ENCODE measurements at places on chromosomes 7 and 10.

DNA sequence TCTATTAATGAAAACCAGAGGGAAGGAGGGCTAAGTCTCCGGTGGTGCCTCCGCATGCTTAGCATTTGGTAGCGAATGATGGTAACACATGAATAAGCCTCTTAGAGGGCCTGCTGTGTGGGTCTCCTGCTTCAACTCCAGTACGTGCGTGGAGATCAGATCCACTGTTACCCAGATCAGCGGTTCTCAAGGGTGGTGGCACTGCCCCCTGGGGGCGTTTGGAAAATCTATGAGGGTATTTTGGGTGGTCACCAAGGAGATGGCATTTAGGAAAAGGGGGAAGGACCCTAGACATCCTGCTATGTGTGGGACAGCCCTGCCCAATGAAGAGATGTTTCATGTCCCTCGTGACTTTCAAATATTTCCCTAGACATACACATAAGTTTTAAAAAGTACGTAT lies 57.1 kb upstream of the TM9SF3 start:
- DNase-seq, result no peak

DNA sequence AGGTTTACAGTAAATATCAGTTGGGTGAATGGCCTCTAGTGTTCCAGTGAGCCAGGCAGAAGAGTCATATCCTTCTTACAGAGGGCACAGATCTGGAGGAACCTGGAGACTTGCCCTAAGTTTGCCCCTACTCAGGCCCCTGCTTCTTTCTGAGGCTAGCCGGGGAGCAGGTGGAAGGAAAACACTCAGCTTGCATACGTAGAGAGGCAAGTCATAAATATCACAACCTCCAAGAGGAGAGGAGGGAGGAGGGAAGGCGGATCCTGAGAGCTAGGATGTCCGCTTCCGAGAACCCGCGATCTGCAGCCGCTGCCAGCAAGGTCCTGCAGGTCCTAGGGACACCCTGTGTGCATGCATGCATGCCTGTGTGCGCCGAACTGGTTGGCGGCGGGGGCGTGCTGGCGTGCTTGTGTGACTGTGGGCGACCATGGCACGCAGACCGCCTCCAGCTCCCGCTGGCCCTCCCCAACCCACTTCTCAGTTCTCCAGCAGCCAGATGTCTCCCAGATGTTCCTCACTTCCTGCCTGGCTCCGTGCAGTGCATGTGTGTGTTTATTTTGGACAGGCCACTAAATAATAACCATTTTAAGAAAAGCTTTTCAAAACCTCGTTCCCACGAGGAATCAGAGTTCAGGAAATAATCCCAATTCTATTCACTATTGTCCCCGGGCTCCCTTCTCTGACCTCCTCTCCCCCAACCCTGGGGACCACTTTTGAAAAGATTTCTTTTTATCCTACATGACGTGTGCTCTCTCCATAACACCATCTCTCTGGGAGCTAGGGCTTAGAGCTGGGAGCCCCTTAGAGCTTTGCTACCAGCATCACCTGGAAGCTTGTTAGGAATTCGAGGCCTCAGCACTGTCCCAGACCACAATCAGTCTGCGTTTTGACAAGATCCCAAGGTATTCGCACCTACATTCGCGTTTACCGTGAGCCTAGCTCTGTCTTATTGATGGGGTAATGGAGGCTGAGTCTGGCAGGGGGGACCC lies 32.4 kb downstream of the UNC5B start:
- DNase-seq, result no peak

DNA sequence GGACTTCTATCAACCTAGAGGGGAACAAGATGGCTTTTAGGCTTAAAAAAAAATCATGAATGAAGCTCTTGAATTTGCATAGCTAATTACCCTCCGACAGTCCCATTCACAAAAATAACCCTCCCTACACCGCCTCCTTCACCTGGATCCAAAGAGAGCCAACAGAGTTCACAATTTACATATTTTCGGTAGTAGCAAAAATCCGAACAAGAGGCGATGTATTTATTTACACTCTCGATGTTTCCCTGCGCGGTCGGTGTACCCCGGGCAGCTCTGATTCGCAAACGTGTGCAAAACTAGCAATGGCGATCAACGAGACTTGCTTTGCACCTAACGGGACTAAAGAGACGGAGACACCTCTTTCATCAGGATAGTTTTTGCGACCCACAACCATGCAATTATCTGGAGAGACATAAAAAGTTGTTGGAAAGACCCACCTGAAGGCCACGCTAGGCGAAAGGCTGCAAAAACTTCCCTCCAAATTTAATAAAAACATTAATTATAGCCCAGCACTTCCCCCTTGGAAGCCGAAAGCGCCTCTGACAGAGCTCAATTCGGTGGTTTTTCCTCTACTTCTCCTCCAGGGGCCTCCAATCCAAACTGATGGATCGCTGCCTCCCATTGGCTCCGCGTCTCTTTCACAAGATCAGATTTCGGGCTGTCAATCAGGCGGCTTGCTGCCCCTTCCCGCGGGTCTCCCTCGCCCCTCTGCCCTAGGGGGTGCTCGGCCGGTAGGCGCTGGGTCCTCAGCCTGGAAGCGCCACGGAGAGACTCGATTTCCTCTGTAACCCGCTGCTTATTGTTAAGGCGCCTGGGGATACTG lies at the start of gene ETV1:
TSS of gene ETV1 (minus strand) at position 541 of the 823 bp plus-strand sequence. CDS start 614 bp downstream, outside the sequence.
- peak; percentile 78 for DNase-seq

DNA sequence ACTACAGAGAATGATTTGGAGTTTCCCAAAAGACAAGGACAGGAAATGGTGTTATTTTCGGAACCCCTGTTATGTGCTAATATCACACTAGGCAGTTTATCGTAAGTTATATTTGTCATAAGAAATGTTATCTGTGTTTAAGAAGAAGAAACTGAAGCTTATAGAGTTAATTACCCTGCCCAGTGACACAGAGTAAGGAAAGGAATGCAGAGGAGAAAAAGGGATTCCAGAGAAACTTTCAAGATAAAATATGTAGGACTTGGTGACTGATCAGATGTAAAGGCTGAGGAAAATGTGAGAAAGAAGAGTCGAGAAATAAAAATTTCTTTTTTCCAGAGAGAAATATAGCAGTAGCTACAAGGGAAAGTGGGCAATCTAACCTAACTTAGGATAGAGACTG lies 63.5 kb upstream of the ZNF746 start:
- DNase-seq, result no peak

- no peak for DNase-seq
These were observed 208.6 kb downstream of the ZNF365 start for GRCh38 chr10:62582804-62583208.

- DNase-seq, result no peak
These were observed 103.7 kb upstream of the HABP2 start for GRCh38 chr10:113449006-113449695.

GRCh38 chr7:50101873-50102272 lies 8.8 kb upstream of the ZPBP start:
- no peak for DNase-seq

GRCh38 chr10:11444531-11445228 lies 166.8 kb downstream of the USP6NL start:
- DNase-seq, result no peak

GRCh38 chr7:46566097-46566774 lies 645.2 kb upstream of the IGFBP3 start:
- no peak for DNase-seq

GRCh38 chr7:51013218-51013786 lies 230.6 kb upstream of the GRB10 start:
- DNase-seq, result no peak

DNA sequence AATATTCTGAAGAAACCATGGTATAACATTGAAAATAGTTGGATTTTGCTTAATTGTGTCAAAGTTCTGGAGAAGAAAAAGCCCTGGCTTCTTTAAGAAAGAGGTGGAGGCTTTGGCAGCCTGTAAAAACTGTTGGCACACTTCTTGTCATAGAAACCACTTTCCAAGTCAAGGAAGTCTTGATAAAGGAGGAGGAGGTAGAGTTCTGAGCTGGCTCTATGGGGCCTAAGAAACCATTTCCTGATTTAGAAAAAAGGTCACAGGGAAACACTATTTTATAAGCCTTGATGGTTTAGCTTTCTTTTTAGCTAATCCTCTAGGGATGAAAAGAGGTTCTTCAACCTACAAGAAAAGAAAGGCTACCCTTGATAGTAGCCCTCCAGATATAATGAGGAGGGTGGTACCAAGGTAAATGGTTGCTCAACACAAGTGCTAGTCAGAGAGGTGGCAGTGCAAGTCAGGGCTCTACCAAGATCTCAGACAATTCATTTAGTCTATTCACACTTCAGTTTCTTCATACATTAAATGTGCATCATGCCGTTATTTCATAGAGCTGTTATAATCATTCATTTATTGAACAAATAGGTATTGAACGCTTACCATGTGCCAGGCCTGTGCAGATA lies 346.9 kb downstream of the RNLS start:
- no peak for DNase-seq

GRCh38 chr10:88156341-88156740 lies 292.9 kb downstream of the PTEN start:
- no peak for DNase-seq

DNA sequence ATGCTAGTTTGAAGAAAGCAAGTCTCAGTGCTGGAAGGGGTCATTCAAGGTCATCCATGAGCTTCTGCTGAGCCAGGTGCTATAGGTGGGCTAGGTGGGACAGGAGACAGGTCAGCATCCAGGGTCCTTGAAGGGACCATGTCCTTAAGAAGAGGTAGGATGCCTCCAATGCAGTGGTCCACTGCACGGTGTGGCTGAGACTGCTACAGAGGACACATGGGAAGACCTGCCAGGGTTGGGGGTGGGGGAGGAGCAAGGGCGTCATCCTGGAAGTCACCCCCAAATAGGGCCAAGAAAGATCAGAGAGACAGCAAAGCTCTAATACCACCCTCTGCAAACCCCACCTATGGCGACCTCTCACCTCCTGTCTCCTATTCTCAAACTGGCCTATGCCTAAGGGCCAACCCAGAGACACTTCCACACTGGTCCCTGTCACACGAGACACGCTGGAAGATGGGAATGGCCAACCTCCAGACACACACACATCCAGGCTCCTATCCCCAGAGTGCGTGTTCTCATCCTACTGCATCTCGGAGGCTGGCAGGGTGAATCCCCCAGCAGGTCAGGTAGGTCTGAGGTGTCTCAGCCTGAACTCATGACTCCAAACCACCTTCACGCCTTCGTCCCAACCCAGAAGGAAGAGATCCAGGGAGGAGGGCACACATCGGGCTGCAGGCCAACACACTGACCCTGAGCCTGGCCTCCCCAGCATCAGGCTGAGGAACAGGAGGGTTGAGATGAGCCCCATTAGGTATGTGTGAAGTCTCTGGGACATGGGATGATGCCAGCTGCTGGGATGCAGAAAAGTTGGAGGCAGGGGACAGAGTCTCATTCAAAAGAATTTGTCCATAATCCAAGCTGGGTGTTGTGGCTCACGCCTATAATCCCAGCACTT lies 5.6 kb upstream of the PPP1R35 start:
- DNase-seq, result no peak

DNA sequence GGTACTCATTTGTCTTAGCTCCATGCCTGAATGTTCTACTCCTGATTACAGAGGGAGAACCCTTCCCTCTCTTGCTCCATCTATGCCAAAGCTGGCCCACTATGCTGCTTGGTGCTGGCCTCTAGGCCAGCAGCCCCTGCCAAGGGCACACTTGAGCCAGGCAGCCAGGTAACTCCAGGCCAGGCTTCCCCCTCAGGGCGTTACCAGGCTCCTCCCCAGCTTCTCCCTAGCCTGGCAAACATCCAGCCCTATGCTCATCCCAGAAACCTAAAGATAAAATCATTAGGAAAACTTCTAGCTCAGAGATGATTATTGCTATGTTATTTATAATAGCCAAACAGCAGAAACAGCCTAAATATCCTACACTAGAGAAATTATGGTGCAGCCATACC lies 103.7 kb downstream of the KCNMA1 start:
- no peak for DNase-seq

DNA sequence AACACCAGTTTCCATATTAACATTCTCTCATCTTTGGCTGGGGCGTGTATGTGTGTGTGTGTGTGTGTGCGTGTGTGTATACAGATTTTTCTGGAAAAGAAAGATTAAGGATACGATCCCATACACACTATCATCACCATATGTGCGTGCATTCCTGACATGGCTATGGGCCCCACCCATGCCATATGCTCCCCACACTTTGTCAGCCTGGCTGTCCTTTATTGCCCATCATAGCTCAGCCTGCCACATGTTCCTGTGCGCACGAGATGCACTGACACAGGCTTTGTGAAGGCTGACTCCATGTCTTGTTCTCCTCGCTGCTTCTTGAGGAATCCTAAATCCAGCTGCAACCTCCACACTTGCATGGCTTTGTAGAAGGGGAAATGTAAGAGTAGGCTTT lies 984.1 kb downstream of the LRMDA start:
- DNase-seq, result no peak

DNA sequence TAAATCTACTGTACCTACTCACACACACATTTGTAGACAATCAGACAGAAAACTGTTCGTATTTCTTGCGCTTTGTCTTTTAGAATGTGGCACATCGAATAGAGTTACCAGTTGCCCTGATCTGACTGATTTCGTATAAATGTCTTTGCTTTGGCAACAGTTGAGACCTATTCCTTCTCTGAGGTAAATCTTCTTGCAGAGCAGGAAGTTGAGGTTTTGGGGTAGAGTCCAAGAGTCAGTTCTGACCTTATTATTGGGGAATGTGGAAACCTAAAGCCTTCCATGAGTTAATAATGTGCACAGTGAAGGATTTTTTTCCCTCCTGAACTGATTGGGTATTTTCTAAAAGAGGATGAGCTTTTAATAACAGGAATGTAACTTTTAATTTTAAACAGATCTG lies 135.3 kb downstream of the KIAA1217 start:
- no peak for DNase-seq

- DNase-seq, result no peak
These were observed 271.7 kb downstream of the BICC1 start for GRCh38 chr10:58784361-58784760.

GRCh38 chr10:29266641-29267040 lies 22.2 kb upstream of the LYZL1 start:
- no peak for DNase-seq

DNA sequence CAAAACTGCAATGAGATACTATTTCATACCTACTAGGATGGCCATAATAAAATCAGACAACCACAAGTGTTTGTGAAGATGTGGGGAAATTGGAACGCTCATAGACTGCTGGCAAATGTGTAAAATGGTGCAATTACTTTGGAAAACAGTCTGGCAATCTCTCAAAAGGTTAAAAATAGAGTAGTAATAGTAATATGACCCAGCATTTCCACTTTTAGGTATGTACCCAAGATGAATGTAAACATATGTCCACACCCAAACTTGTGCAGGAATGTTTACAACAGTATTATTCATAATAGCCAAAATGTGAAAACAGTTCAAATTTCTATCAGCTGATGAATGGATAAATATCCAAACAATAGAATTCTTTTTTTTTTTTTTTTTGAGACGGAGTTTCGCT lies 731.6 kb upstream of the ANKRD30A start:
- DNase-seq, result no peak

GRCh38 chr7:26690135-26690805 lies 174.1 kb downstream of the SKAP2 start:
- DNase-seq, result no peak

All from NCI-H2081 treated with DMSO at 0.1 percent for 48 hours (cell line).